ENCODE measurements at places on chromosomes 2 and 18.
A peak's percentile ranks its signal among the peaks of the same experiment; 100 is the strongest.

GRCh38 chr2:70557171-70557838 is 3.7 kb upstream of the TGFA start:
- DNase-seq, result peak; percentile 51

DNA sequence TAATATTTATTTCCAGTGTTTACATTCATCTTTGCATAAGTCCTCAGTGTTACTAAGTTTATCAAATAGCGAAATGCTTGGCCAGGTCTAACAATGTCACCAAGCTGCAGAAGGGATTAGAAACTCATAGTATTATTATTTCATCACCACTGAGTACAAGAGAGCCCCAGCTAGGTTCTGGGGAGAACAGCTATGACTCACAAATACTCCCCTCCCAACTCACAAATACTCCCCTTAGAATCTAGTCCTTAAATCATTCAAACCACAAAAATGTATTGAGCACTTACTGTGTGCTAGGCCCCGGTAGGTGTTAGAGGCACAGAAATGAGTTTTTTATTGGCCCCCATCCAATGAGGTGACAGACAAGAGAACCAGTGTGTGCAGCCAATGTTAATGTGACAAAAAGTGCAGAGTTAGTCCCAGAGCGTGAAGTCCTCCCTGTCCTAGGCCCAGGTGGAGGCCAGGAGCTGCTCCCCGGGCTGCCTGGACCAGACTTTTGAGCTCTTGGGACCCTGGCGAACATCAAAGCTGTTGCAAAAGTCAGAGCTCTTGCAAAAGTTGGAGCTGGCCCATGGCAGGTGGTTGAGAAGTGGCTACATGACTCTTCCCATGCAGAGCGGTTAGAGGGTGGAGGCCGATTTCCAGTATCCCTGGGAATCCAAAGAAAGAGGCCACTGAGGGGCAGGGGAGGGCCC is 9.8 kb downstream of the STEAP3 start:
- DNase-seq, result no peak

DNA sequence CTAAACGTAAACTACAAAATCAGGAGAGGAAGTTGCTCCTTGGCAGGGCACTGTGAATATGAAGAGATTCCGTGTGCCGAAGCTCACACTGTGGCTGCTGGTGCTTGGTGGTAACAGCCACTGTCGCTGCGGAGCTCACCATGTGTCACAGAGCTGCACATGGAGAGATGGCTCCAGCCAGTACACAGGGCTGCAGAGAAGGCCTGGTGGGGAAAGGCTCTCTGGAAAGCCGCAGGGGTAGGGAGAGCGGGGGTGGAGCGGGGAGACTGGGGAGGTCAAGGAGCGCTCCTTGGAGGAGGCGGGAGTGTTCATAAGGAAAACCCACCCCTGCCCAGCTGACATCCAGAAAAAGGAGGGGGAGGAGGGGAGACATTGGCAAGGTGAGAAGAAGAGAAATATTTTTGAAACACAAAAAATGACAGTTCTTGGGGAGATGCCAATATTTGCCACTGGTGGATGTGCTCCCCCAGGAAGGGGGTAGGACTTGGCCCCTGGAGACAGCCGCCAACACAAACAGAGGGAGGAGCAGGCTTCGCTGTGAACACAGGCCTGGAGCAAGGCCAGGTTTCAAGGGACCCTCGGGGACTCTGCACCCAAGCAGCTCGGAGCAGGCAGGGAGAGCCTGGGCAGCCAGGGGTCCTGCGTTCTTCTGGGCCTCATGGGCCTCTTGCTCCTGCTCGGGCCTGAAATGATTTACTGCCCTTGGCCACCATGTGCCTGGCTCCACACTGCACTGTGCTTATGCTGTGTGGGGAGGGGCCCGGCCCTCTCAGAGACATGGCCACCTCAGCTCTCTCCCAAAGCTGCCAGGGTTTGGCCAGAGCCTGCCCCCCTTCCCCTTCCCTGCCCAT is 102.6 kb upstream of the GLI2 start:
- DNase-seq, result peak; percentile 78

DNA sequence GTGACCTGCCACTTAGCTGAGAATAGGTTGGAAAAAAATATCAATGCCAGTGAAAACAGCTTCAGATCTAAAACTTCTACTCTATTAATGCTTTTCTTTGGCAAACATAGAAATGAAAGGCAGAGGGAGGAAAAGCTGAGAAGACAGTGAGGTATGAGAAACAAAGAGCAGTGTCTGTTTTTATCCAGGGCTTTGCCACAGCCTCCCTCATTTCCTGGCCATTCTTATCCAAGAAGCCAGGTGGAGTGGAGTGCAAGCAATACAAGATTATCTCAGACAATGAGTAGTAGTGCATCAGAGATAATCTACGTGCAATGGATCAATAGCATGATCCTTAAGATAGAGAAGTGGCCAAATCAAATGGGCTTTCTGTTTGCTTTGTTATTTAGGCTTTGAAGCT is 808.7 kb upstream of the PIK3C3 start:
- DNase-seq, result peak; percentile 27

DNA sequence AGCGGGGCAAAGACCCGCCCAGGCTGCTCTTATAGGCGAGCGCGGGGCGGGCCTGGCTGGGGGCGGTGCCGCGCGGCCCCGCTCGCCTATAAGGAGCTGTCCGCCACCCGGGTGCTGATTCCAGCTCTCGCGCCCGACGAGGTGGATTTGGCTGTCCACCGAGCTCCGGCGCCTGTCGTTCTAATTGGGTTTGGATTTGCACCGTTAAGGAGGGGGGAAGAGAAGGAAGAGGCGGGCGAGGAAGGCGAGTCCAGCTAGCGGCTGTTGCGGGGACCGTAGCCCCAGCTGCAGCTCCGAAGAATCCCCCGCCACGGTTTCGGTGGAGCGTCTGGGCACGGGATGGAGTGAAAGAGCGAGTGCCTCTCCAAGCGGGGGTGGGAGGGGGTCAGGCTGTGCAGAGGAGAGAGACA is at the start of gene CNTNAP5:
Gene CNTNAP5 (plus strand): TSS at position 117 of the 410 bp plus-strand sequence. CDS start 364 bp downstream, outside the sequence.
- DNase-seq, result peak; percentile 61

GRCh38 chr2:1752751-1753150 is 8.4 kb upstream of the PXDN start:
- no peak for DNase-seq

DNA sequence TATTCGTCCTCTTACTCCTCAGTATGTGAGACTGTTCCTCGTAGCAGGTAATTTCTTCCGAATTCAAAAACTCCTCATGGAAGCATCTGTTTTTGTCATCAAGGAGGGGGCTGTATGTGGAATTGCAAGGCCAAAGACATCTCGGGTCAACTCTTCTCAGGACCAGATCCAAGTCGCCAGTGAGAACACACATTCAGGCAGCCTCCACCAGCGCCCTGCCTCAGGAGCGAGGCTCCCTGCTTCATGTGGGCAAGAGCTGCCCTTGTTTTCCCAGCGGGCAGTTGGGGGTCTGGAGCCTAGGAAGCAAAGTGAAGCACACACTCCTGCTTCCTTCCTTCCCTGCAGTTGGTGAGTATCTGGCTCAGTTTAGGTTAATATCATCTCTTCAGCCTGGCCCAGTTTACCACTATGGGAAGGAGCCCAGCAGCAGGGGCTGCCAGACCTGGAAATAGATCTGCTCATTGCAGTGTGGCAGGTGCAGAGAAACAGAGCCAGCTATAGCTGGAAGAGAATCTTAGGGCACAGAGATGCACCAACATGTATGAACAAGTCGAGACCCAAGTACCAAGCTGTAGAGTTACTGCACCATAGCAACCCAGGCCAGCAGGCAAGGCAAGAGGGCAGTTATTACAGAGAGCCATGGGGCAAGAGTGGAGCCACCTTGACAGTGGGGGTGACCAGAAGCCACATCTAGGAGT is 25.3 kb downstream of the TMEM127 start:
- DNase-seq, result no peak
